ENCODE measurements at places on chromosomes 5 and 9.

DNA sequence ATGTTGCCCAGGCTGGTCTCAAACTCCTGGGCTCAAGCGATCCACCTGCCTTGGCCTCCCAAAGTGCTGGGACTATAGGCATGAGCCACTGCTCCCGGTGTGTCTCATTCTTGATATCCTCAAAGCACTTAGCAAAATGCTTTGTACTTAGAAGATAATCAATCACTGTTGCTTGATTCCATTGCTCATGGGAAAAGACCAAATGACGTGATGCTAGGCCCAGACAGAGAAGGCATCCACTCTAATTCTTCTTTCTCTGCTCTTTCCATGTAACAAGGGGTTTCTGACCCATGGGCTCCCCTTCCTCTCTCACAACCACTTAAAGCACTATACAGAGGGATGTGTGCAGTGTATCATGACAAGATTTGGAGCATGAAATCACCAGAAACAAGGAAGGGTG, 83.0 kb downstream of the APBA1 start:
- no peak for DNase-seq

GRCh38 chr5:142627383-142628217, 58.3 kb downstream of the FGF1 start:
- no peak for DNase-seq

DNA sequence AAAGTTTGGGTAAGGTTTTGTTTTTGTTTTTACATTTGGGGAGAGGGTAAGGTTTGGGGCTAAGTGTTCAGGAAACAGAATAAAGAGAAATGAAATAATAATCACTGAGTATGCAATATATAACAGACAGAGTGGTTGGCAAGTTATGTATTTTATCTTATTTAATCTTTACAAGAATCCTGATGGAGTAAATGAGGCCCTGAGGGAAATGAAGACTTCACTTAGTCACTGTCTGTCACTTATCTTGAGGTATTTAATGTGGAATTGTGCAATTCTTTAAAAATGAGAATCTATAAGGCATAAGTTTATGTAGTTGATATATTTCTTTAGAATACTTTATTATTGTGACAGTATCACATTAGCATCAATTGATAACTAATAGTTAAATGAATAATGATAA, 48.1 kb downstream of the TEK start:
- no peak for DNase-seq

- DNase-seq: no peak
Observed at GRCh38 chr5:92332039-92332438, 948.9 kb upstream of the ARRDC3 start.

DNA sequence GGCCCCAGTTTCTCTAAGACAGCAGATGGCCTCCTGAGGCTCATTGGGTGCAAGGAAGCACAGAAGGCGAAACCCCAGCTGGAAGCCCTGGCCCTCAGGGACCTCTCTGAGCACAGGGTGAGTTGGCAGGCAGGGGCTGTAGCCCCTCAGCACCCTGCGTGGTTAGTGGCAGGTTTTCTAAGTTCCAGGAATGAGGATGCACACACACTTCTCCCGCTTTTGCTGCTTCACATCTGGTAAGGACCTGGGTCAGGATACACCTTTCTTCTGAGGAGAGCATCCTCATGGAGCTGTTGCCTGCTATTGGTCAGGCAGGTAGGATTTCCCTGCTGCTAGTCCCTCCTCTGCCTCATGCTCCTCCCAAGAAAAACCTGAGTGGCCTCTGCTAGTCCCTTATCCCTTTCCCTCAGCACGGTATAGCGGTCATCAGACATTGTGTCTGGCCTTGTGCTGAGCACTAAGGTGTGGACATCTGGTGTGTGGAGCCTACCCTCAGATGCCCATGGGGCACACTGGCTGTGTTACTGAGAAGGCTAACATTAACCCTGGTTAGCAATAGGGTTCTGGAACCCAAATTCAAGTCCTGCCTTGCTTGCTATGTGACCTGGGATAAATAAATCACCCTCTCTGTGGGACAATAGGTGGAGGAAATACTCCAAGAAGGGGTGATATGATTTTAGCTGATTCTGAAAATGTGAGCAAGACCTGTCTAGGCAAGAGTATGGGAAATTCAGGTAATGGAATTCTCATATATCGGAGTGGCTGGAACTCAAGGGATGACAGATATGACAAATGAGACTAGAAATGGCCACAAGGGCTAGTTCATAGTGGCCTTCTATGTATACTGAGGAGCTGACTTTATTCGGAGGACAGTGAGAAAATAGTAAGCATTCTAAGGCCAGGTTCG, 1.6 kb downstream of the SLC22A4 start:
- no peak for DNase-seq

DNA sequence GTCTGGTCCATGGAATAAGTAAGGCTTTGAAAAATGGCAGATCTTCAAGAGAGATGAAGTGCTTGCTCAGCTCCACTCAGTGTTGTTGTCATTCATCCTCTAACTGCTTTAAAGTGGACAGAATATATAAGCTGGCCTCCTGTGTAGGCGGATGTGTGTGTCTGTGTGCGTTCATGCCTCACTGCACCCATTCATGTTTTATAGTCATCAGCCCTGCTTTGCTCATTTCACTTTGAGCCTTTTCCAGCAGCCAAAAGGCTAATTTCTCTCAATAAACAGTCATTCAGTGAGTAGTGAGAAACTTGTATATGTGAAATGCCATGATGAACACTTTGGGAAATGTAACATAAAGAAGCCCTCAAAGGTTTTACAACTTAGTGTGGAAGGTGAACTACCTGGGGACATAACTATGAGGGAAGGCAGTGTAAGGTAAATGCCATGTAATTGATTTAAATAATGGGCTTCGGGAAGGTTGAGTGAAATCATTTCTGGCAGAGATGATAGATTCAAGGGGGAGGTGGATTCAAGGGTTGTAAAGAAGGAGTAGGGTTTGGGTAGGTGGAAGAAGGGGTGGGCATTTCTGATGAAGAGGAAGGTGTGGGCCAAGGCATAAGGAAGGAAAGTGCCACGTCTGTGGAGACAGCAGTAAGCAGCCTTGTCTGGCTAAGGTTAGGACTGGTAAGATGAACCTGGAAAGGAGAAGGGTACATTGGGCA, 15.7 kb downstream of the TTC23L start:
- DNase-seq: peak; percentile 20

GRCh38 chr5:90547072-90547536, 11.5 kb upstream of the ADGRV1 start:
- no peak for DNase-seq
